Mesothelial cell of epicardium (in vitro differentiated cells): ENCODE measurements at places on chromosomes 3 and 15.

GRCh38 chr3:125045194-125045593 lies 10.6 kb downstream of the HEG1 start:
- H3K4me1 ChIP-seq: peaks cover 10% of the 10 kb centered on the region
- no peak overlapping the region for H3K27ac ChIP-seq
- H3K36me3 ChIP-seq: no peaks in the 10 kb centered on the region
- no peak overlapping the region for H3K4me3 ChIP-seq

GRCh38 chr3:47405820-47406761 lies 25.3 kb downstream of the PTPN23 start:
- H3K36me3 ChIP-seq: peaks cover 7% of the 10 kb centered on the region
- no peak overlapping the region for H3K27ac ChIP-seq
- no peaks in the 10 kb centered on the region for H3K27me3 ChIP-seq
- no peak for DNase-seq

GRCh38 chr15:64333986-64334929 lies 21.7 kb downstream of the CSNK1G1 start:
- no peaks in the 10 kb centered on the region for H3K27me3 ChIP-seq
- H3K4me1 ChIP-seq: no peaks in the 10 kb centered on the region
- H3K4me3 ChIP-seq: no peak overlapping the region
- H3K36me3 ChIP-seq: peaks cover 10% of the 10 kb centered on the region
- H3K27ac ChIP-seq: no peak overlapping the region
- DNase-seq: no peak

DNA sequence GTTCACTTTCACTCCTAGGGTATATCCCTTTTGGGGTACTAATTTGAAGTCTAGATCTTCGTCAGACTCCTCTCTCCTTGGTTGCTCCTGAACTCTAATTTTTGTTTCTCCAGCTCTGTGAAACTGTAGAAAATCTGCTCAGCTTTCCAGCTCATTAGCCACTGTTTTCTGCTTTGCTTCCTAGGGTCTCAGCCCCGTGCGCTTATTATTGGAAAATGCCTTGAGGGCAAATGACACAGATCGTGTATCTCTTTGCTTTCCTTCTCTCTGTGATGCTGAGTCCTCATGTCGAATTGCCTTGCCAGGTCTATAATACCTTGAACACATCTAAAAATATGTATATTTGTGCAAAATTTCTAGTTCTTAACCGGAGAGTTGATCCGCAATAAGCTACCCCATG lies 731.1 kb downstream of the EDEM1 start:
- H3K27ac ChIP-seq: no peak overlapping the region
- H3K4me3 ChIP-seq: no peak overlapping the region
- H3K27me3 ChIP-seq: no peaks in the 10 kb centered on the region
- DNase-seq: no peak
- no peaks in the 10 kb centered on the region for H3K36me3 ChIP-seq
- no peaks in the 10 kb centered on the region for H3K4me1 ChIP-seq

DNA sequence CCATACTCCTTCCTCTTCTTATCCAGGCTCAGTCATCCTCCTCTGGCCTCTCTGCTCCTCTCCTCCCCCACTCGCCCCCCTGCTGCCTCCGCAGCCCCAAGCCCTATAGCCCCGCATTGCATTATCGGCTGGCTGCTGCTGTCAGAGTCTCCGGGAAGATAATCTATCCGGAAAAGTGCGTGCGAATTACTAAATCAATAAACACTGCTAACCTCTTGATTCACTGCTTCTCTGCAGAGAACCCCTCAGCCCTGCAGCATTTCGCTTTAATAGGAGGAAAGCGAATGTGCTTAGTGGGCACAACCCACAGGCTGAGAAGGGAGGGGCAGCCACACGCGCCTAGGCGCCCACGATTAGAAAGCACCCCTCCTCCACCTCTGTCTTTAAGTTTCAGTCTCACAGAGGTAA lies 167.6 kb downstream of the ABHD5 start:
- H3K4me1 ChIP-seq: no peaks in the 10 kb centered on the region
- no peak overlapping the region for H3K27ac ChIP-seq
- no peaks in the 10 kb centered on the region for H3K36me3 ChIP-seq
- no peak overlapping the region for H3K4me3 ChIP-seq
- H3K27me3 ChIP-seq: peaks cover 80% of the 10 kb centered on the region

- no peak overlapping the region for H3K27ac ChIP-seq
- peaks cover 21% of the 10 kb centered on the region for H3K4me1 ChIP-seq
- DNase-seq: no peak
- no peaks in the 10 kb centered on the region for H3K27me3 ChIP-seq
Observed at GRCh38 chr3:192481638-192482037, 245.7 kb downstream of the FGF12 start.

DNA sequence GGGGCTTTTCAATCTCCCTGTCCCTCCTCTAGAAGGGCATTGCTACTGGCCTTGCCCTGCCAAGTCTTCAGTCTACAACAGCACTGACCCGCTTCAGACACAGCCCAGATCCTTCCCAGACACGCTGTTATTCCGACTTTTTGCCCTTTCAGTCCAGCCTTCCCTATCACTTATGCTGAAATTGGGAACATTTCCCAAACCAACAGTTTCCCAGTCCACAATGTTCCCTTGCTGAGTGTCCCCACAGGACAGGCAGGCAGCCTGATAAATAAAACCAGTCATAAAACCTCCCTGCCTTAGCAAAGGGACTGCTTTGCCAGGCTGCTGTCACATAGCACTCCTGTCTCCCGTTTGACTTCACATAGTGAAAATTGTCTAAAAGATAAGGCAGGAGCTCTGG lies 43.5 kb downstream of the GOLGA6L2 start:
- no peaks in the 10 kb centered on the region for H3K36me3 ChIP-seq
- no peak overlapping the region for H3K4me3 ChIP-seq
- H3K27ac ChIP-seq: no peak overlapping the region

GRCh38 chr15:63041974-63042876 lies at the start of gene TPM1:
Gene TPM1 (plus strand): TSS chr15:63042747. CDS start chr15:63042830, 83 bp downstream.
- peaks cover 1% of the 10 kb centered on the region for H3K27me3 ChIP-seq
- peak within 1 kb of the TSS; percentile 93 for H3K4me3 ChIP-seq
- peaks cover 62% of the 10 kb centered on the region for H3K4me1 ChIP-seq
- peaks cover 5% of the 10 kb centered on the region for H3K36me3 ChIP-seq
- DNase-seq: peak; percentile 77
- H3K27ac ChIP-seq: peak within 1 kb of the TSS; percentile 94

DNA sequence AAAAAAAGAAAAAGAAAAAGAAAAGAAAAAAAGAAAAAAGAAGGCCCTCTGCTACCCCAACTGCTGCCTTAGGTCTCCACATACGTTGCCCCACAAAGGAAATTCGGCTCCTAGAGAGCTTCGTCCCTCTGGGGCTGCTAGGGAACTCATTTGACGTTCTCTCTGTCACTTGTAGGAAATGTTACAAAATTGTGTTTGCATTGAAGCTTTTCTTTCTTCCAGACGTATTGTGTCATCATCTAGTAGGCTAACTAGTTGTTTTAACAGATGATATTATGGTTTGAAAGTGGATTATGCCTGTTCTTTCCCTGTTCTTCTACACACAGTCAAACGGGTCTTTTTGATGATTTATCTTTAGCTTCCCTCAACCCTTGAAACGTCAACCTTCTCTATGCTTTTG lies 125.3 kb downstream of the BDH1 start:
- H3K4me3 ChIP-seq: no peak overlapping the region
- no peaks in the 10 kb centered on the region for H3K36me3 ChIP-seq
- H3K27me3 ChIP-seq: peaks cover 13% of the 10 kb centered on the region
- peaks cover 75% of the 10 kb centered on the region for H3K4me1 ChIP-seq

GRCh38 chr3:166488977-166489672 lies 651.9 kb upstream of the BCHE start:
- H3K4me1 ChIP-seq: peaks cover 7% of the 10 kb centered on the region
- H3K27ac ChIP-seq: no peak overlapping the region
- H3K4me3 ChIP-seq: no peak overlapping the region

DNA sequence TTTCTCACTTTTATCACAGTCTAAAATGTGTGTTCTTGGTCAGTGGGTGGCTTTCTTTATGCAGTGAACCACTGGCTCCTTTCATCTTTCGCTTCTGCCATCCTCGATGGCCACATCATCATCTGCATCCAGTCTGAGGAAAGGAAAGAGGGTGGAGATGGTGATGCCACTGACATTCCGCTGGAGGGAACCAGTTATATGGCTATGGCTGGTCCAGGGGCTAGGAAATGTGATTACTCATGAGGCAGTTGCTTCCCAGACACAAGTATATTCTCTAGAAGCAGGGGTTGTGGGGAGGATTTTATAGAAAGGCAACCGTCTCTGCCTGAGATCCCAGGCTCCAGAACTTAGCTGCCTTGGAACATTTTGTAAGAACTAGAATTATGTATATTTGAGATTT lies 246.7 kb upstream of the AZI2 start:
- no peak for DNase-seq
- no peaks in the 10 kb centered on the region for H3K36me3 ChIP-seq
- H3K4me3 ChIP-seq: no peak overlapping the region
- H3K4me1 ChIP-seq: no peaks in the 10 kb centered on the region

DNA sequence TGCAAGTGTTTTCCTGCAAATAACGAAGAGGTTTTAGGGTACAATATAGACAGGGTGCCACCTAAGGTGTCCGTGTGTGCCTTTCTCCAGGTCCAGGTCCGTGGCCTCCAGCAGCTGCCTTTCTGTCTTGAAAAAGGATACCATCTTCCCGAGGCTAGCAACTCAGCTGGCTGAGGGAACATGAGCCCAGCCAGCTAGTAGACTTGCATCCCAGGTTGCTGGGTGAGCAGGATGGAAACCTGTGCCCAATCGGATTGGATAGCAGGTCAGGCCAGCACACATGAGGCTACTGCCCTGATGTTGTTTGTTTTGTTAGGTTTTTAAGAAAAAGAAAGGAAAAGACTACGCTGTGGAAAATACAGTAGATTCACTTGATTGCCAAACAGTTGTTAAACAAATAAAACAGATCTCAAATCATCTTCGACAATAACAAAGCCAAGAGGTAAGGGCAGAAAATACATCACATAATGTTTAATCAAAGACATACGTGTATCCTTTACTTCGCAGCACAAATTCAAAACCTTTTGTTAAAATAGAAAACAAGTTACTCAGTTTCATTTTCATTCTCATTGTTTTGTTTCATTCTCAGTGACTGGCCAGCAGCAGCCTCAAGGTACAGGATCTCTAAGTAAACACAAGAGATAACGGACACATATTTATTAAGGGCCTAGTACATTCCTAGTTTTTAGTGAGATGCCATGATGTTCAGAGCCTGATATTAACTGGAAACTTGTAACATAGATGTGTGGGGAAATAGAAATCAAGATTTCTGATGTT lies 661.2 kb upstream of the NR2F2 start:
- no peaks in the 10 kb centered on the region for H3K27me3 ChIP-seq
- H3K4me3 ChIP-seq: no peak overlapping the region
- H3K36me3 ChIP-seq: no peaks in the 10 kb centered on the region
- no peak overlapping the region for H3K27ac ChIP-seq
- H3K4me1 ChIP-seq: peaks cover 22% of the 10 kb centered on the region

DNA sequence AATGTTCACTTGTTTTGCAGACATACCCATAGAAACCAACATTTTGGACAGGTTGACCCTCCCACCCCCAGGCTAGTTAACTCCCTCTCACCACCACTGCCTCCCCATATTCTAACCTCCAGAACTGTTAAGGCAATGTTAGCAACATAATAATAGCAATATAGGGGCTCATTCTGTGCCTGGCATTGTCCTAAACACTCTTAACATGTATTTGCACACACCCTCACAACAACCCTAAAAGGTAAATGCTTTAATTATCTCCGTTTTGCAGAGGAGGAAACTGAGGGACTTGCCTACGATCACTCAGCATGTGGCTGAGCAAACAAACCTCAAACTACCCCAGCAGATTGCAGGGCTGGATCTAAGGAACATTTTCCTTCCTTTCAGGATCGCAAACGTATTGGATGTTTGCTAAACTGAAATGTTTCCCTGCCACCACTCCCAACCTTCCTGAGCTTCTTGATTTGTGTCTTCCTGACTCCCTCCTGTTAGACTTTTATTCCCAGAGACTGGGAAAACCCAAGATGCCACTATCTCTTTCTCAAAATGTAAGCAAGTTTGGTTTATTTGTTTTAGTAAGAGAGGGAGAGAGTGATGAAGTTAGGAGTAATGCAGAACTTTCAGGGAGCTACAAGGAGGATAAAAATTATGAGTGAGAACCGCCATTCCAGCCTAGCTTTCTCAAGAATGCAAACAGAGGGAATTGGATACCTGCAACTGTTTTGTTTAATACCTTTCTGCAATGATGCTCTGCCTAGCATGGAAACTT lies 1.3 kb downstream of the SCG5 start:
- no peaks in the 10 kb centered on the region for H3K27me3 ChIP-seq
- DNase-seq: no peak
- H3K36me3 ChIP-seq: no peaks in the 10 kb centered on the region
- peak overlapping the region; percentile 27 for H3K4me3 ChIP-seq

DNA sequence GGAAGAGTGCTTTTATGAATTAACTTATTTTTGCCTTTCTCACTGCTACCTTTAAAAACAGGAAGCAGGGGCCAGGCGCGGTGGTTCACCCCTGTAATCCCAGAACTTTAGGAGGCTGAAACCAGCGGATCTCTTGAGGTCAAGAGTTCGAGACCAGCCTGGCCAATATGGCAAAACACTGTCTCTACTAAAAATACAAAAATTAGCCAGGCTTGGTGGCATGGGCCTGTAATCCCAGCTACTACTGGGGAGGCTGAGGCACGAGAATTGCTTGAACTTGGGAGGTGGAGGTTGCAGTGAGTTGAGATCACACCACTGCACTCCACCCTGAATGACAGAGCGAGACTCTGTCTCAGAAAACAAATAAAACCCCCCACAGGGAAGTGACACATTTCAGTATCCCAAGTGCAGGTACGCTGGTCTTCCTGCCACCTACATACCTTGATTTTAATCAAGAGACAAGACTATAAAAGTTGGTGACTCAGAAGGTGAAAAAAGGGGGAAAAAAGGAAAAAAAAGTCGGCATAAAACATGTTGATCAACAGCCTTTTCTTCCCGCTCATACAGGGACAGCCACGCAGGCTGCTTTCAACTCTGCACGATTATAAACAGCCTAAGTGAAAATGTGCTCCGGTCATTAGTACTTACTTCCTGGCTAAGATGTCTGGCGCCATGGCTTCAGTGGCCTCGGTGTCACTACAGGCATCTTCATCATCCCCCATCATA lies 18.8 kb downstream of the PPP1R2 start:
- no peak for DNase-seq
- H3K4me3 ChIP-seq: no peak overlapping the region
- H3K4me1 ChIP-seq: no peaks in the 10 kb centered on the region
- H3K27ac ChIP-seq: no peak overlapping the region
- no peaks in the 10 kb centered on the region for H3K27me3 ChIP-seq
- H3K36me3 ChIP-seq: peaks cover 10% of the 10 kb centered on the region

DNA sequence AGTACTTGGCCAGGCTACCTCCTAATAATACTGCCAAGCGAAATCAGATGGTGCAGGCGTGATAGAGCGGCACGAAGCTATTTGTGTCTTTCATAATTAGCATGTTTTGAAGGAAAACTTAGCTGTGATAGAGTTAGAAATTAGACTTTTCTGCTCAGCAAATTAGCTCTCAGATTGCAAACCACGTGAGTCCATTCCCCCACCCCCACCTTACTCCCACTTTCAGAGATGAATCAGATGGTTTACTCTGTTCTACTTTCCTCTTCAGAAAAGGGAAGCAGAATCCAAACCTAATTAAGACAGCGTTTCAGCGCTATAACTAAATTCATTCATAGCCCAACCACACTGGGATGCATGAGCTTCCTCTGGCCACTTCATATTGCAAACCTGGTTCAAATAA lies 214.6 kb downstream of the SLCO3A1 start:
- H3K4me1 ChIP-seq: no peaks in the 10 kb centered on the region
- H3K27ac ChIP-seq: no peak overlapping the region
- peaks cover 38% of the 10 kb centered on the region for H3K27me3 ChIP-seq
- no peak overlapping the region for H3K4me3 ChIP-seq

- peaks cover 31% of the 10 kb centered on the region for H3K4me1 ChIP-seq
- DNase-seq: no peak
- H3K27me3 ChIP-seq: no peaks in the 10 kb centered on the region
- no peaks in the 10 kb centered on the region for H3K36me3 ChIP-seq
- no peak overlapping the region for H3K4me3 ChIP-seq
Observed at GRCh38 chr15:90864507-90864906, 3.9 kb upstream of the FURIN start.

- peaks cover 8% of the 10 kb centered on the region for H3K4me1 ChIP-seq
- no peaks in the 10 kb centered on the region for H3K36me3 ChIP-seq
- no peak for DNase-seq
- H3K4me3 ChIP-seq: no peak overlapping the region
Observed at GRCh38 chr3:140715035-140715434, 37.2 kb downstream of the TRIM42 start.
